Stimulated activated CD8-positive, alpha-beta memory T cell treated with anti-CD3 and anti-CD28 coated beads, Interleukin-7, amount 100 ng/mL, for 1 hour (primary cell): ENCODE measurements at places on chromosomes 7 and 10.

GRCh38 chr7:47207956-47208355 lies 374.0 kb downstream of the TNS3 start:
- DNase-seq = no peak

GRCh38 chr10:77072361-77072835 lies 565.2 kb downstream of the KCNMA1 start:
- DNase-seq = no peak

- DNase-seq = no peak
Measured at GRCh38 chr7:85820702-85821443, 634.0 kb upstream of the SEMA3D start.

GRCh38 chr7:130734815-130735716 lies 1.1 kb upstream of the KLF14 start:
- no peak for DNase-seq

GRCh38 chr10:107072028-107072427 lies 92.5 kb downstream of the SORCS1 start:
- no peak for DNase-seq

GRCh38 chr7:122520971-122521555 lies 177.9 kb downstream of the RNF133 start:
- no peak for DNase-seq

GRCh38 chr10:113853578-113854012 lies 287 bp downstream of the DCLRE1A start:
- DNase-seq = no peak

DNA sequence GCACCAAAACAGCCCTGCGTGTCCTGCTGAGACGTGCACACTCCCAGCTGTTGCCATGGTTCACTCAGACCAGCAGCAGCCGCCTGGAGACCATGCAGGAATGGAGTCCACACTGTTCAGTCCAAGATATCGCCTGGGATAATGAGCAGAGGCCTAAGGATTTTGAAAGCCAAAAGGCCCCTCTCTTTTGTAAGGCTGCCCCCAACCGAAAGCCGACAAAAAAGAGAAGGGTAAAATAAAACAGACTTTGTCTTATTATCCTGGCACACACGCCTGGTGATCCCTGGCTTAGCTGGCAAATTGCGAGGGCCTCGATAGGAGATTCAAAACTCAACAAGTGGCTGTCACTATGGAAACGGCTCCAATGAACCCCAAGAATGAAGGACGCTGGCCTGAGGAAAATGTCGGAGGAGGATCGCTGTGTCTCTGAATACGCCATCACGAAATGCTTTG lies 263.6 kb downstream of the SKIDA1 start:
- no peak for DNase-seq

- DNase-seq = no peak
Measured at GRCh38 chr10:14618674-14619073, 156.0 kb downstream of the FAM107B start.

GRCh38 chr10:114811862-114812261 lies 9.7 kb upstream of the FHIP2A start:
- DNase-seq = no peak

DNA sequence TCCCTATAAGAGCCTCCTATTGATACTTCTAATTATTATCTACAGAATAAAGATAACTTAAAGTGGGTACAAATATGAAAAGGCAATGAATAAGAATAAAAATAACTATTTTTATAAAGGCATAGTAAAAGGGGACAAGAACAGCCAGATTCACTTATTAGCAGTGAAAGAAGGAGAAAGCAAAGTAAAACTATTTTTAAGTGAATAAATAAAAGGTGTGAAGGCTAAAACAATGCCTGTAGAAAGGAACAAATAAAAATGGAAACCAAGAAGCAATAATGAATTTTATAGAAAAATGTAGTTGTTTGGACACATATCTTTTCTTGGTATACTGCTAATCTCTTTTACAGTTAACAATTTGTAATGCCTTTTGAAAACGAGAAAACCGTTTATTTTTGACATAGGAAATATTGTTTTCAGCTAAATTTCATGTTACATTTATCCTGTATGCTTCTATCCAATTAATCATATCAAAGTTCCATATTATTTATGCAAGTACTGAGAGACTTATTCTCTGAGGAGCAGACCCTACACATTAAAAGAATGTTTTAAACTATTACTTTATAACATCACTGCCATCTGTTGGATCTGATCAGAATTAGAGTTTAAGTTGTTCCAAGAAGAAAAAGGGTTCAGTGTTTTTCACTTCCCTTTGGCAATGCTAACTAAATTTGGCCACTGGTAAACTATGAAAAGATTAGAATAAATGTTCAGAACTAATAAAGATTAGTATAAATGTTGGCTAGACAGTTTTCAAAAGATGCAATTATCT lies 59.1 kb downstream of the ARMC3 start:
- no peak for DNase-seq

GRCh38 chr7:75968561-75969001 lies 25.8 kb downstream of the TMEM120A start:
- DNase-seq = no peak

DNA sequence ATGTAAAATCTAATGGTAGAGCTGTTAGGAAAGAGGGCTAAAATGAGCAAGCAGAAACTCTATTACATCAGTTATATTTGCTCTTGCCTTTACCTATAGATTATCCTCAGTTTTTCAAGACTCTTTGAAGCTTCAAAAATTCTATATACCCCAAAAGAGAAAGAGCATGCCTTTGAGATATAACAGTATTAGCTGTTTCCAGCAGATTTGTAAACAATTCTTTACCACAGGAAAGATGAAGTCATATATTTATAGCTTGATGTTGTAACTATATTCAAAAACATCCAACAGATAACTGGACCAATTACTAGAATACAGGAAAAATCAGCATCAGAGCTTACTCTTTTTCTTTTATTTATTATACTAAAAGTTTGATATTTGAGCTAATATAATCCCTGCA lies 416.2 kb upstream of the TPK1 start:
- DNase-seq = no peak

DNA sequence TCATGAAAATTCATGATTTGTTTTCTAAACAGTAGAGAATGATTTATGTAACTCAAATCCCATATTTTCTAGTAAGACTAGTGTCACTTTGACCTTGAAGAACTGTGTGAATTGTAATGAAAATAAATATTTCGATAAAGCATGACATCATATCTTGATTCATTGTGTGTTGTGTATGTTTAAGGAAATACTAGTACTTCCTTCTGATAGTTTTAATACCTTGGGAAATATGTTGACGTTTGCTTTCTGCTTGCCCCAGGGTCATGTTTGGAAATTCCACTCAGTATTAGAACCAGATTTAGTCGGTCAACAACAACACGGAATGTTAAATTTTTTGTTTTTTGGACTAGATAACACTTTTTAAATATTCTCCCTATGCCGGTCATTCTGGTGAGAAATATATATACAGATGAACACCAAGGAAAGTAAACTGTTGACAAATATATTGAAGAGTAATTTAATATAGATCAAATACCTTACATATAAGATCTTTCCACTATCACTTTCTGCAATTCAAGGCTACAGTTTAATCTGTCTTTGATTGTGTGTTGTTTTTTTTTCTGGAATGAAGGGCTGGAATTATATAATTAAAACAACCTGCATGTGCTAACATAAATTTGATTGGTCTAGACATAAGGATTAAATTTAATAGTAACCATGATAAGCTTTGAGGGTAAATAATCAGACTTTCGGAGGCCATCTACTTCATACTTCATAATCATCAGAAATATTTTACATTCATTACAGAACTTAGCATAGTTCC lies 126.2 kb downstream of the MDFIC start:
- no peak for DNase-seq

GRCh38 chr7:68311958-68312357 lies 1286.3 kb upstream of the AUTS2 start:
- no peak for DNase-seq

DNA sequence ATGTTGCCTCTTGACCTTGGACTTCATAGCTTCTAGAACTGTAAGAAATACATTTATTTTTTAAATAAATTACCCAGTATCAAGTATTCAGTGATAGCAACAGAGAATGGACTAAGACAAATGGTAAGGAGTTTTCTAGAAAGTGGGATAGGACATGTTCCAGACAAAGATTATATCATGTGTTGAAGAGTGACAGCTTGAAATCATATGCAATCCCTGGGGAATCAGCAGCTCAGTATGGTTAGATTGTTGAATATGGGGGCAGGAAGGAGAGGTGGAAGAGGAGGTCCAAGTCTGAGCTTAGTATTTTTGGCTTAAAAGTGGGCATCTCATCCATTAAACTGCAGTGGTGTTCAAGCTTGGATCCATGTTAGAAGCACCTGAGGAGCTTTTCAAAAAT lies 74.1 kb downstream of the ENTPD1 start:
- DNase-seq = no peak

- DNase-seq = no peak
Measured at GRCh38 chr10:91022924-91023699, 102.2 kb upstream of the ANKRD1 start.

DNA sequence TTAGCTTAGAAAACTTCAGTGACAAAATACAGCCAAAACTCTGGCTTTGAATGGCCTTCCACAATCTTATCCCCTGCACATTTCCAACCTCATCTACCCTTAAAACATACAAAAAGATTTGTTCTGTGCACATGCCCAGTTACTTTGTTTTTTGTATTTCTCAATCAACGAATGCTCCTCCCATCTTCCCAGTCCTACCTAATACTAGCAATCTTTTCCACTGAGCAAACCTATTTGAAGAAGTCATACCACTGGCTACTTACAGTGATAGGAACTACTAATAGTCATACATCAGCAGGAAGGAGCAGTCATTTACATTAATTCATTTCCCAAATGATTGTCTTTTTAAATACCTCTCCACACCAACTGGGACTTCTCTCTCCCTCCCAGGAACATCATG lies 2.5 kb downstream of the USP54 start:
- DNase-seq = no peak

DNA sequence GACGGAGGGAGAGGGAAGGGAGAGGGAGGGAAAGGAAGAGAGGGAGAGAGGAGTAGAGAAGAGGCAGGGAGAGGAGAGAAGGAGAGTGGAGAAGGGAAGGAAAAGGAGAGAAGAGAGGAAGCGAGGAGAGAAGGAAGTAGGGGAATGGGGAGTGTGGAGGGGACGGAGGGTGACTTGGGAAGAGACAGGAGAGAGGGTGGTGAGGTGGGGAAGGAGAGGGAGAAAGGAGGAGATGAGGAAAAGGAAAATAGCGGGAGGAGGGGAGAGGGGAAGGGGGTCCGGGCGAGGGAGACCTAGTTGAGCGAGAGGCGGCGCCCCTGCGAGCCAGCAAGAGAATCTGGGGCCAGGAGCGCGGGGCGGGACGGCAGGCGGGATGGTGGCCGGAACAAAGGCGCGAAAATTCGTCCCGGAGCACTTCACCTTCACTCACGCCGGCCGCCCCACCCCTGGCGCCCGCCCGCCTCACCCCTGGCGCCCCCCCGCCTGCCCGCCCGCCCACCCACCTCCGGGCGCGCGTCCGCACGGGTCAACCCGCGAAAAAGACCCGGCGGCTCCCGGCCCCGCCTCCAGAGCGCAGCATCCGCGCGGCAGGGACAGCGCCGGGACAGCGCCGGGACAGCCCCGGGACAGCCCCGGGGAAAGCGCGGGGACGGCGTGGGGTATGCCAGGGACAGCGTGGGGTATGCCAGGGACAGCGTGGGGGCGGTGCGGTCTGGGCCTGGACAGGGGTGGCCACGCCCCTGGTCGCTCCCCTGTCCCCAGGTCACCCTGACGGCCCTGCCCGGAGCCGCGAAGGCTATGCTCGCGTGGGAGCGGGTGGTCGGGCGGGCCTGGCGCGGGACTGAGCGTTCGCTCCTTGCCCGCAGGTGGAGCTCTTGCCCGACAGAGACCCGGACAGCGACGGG lies 4.2 kb downstream of the VSTM2A start:
- no peak for DNase-seq

GRCh38 chr7:96014617-96015016 lies 242.3 kb downstream of the DYNC1I1 start:
- no peak for DNase-seq

GRCh38 chr7:42617071-42617765 lies 294.7 kb downstream of the C7orf25 start:
- DNase-seq = no peak

- DNase-seq = no peak
Measured at GRCh38 chr10:97757471-97757870, 14.3 kb downstream of the SFRP5 start.

- DNase-seq = no peak
Measured at GRCh38 chr7:155211761-155212160, 85.9 kb upstream of the INSIG1 start.

GRCh38 chr7:33232632-33233145 lies 103.3 kb downstream of the BBS9 start:
- no peak for DNase-seq

- DNase-seq = no peak
Measured at GRCh38 chr10:132616170-132616995, 78.8 kb downstream of the INPP5A start.

DNA sequence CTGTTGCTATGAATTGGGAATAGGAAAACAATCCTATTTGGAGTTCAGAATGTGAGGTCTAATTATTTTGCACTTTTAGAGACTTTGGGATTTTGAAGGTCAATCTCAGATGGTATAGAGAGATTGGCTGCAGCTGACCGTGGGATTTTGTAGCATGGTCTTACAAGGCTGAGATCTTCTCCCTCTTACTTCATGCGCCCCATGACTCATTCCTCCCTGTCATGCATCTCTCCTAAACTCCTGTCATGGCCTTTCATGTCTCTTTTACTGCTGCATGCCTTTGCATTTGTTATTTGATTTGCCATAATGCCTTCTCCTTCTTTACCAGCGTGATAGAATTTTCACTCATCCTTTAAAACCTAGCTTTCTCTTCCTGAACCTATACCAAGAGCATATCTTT lies 133.1 kb downstream of the BBS9 start:
- DNase-seq = no peak

- no peak for DNase-seq
Measured at GRCh38 chr10:61257956-61258496, 195.2 kb downstream of the TMEM26 start.

DNA sequence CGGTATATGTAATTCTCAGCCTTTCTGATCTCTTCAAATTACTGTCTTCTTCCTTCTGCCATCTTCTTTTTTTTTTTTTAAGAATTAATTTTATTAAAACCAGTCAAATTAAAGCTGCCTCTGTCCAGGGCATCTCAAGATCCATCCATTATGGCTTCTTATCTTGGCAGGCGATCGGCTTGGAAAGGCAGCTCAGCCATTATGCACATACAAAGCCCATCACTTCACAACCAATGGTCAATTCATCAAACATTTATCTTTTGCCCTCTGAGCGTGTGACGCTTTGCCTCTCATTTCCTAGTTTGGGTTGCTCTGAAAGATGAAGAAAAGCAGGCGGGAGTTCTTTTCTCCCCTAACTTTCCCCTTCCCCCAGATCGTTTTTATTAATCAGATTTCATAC lies 591.6 kb downstream of the LRMDA start:
- no peak for DNase-seq

GRCh38 chr7:25223206-25223605 lies 5.1 kb downstream of the NPVF start:
- no peak for DNase-seq

GRCh38 chr7:128912281-128912680 lies 1.8 kb upstream of the KCP start:
- no peak for DNase-seq

DNA sequence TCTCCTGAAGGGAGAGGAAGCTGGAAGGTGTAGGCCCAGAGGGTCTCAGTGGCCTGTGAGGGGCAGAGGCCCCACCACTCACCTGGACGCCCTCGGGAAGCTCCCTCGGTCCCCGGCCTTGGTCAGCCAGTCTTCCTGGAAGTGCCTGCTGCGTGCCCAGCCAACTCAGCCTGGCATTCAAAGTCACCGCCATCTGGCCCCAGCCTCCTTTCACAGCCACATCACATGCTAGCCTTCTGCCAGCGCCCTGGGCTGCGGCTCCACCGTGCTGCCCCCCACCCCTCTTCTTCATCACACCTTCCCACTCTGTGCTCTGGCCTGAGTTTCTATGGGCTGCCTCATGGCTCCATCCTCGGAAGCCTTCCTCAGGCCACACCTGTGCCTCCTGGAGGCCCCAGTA lies 98.0 kb downstream of the ZMIZ1 start:
- no peak for DNase-seq
